ENCODE measurements at places on chromosomes 7 and 10. TPM values are rescaled to one million over a fixed set of nuclear protein-coding genes. Genes with fewer than 3 reads are reported as not detected.

Gene PDK4
- 4.2 TPM for total RNA-seq

Gene CRYGN
- total RNA-seq, result not detected

Gene FERD3L
- total RNA-seq, result not detected

Gene GTPBP4
- total RNA-seq, result 36.9 TPM

Gene PRSS37
- total RNA-seq, result not detected

Gene HYAL4
- under 0.01 TPM for total RNA-seq

Gene NUTM2E
- not detected for total RNA-seq

Gene KEL
- total RNA-seq, result under 0.01 TPM

Gene FRMPD2
- not detected for total RNA-seq

Gene HSPB1
- 87.1 TPM for total RNA-seq

Gene CLRN3
- total RNA-seq, result 0.09 TPM

Gene CALCR
- total RNA-seq, result not detected

Gene FKBP9
- 149 TPM for total RNA-seq

Gene LRRC72
- not detected for total RNA-seq

Gene ANKRD22
- not detected for total RNA-seq

Data from endothelial cell of coronary artery (primary cell).